ENCODE measurements at places on chromosomes 1 and 21.
A peak's percentile ranks its signal among the peaks of the same experiment; 100 is the strongest.

- no peak for DNase-seq
Measured at GRCh38 chr1:19013826-19014548, 57.5 kb upstream of the IFFO2 start.

- peak; percentile 97 for DNase-seq
Measured at GRCh38 chr1:205301205-205301821, 20.2 kb downstream of the NUAK2 start.

DNA sequence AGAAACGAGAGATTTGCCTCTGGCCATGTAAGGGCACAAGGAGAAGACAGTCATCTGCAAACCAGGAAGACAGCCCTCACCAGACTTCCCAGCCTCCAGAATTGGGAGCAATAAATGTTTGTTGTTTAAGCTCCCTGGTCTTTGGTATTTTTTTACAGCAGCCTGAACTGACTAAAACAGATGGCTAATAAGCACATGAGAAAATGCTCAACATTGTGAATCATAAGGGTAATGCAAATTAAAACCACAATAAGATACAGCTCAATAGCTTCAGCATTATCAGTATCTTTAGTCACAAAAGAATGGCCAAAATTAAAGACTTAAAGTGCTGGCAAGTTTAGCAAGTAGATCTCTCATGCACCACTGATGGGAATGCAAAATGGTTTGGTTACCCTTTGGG, 11.7 kb downstream of the UBE2G2 start:
- DNase-seq, result peak; percentile 58

- DNase-seq, result no peak
Measured at GRCh38 chr21:44592446-44593311, at the start of gene KRTAP10-6. KRTAP10-6 (minus strand) TSS chr21:44592505; CDS start chr21:44592484, 21 bp downstream.

- DNase-seq, result peak; percentile 39
Measured at GRCh38 chr1:228646717-228647522, 88.4 kb upstream of the RHOU start.

DNA sequence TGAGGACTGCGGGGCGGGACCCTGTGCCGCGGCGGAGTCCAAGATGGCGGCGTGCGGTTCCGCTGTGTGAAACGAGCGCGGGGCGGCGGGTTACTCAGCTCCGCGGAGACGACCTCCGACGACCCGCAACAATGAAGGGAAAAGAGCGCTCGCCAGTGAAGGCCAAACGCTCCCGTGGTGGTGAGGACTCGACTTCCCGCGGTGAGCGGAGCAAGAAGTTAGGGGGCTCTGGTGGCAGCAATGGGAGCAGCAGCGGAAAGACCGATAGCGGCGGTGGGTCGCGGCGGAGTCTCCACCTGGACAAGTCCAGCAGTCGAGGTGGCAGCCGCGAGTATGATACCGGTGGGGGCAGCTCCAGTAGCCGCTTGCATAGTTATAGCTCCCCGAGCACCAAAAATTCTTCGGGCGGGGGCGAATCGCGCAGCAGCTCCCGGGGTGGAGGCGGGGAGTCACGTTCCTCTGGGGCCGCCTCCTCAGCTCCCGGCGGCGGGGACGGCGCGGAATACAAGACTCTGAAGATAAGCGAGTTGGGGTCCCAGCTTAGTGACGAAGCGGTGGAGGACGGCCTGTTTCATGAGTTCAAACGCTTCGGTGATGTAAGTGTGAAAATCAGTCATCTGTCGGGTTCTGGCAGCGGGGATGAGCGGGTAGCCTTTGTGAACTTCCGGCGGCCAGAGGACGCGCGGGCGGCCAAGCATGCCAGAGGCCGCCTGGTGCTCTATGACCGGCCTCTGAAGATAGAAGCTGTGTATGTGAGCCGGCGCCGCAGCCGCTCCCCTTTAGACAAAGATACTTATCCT, 430 bp downstream of the RBM15 start:
- peak; percentile 54 for DNase-seq

GRCh38 chr1:35536556-35537162, 20.5 kb downstream of the KIAA0319L start:
- no peak for DNase-seq

DNA sequence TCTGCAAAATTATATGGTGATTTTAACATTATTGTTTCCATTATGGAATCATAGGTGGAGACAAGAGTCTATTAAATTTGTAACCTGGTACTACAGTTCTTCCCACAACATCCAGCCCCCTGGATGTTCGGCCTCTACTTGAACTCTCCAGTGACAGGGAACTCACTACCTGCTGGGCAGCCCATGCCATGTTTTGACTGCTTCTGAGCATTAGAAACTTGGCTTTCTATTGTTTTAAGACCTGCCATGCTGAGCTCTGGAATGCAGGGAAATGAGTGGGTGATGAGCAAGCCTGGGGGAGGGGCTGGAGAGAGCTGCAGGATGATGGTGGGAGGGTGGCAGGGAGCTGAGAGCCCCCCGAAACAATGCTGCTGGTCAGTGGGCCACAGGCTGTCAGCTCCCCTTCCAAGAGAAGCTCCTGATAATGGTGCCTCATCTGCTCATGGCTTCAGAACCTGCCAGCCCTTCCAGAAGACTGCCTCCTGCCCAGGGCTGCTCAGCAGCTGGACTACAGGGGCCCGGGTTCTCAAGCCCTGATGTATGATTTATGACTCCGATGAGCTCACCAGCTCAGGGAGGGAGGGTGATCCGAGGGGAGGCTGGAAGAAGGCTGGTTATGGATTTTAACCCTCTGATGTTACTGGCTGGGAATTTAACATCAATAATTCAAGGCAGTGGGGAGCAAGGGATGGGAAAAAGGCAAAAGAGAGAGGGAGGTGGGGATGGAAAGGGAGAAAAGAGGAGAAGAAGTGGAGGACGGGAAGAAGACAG, 205.0 kb downstream of the HIVEP3 start:
- DNase-seq, result peak; percentile 92

GRCh38 chr1:1264026-1264425, 9.6 kb downstream of the UBE2J2 start:
- DNase-seq, result peak; percentile 61

DNA sequence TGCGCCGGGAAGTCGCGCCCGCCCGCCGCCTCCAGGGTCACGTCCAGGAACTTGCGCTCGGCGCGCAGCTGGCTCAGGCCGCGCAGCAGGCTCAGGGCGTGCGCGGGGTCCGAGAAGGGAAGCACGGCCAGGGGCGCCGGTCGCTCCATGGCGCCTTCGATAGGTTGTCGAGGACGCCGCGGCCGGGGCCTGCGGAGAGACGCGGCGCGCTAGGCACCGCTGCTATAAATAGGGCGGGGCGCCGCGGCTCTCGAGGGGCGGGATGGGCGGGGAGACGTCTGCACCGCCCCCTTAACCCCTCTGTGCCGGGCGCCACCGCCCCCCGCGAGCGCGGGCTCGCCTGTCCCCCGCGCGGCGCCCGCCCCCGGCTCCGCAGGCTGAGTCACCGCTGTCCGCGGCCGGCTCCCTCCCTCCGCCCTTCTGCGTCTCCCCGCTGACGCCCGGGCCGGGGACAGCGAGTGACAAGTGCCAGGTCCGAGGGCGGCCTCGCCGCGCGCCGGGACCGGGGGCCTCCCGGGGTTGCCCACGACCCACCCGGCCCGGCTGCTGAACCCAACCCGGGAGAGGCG, at the start of gene KLHL21:
TSS of gene KLHL21 (minus strand) at position 201 of the 569 bp plus-strand sequence. CDS start at position 149, 52 bp downstream.
- peak; percentile 86 for DNase-seq

DNA sequence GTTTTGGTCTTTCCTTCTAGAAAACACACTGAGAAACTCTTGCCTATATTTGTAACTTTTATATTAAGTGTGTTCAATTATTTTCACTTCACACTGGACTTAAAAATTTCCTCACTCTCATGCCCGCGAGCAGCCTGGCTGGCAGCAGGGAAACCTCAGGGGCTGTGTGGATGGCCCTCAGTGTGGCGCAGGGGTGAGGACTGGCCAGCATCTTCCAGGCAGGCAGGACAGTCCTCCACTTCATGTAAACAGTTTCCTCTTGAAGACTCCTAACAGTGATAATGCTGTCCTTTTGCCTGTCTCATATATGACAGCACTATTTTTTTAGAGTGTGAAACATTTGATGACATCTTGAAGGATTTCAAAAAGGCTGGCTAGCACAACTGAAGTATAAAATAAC, 618.6 kb downstream of the KIF26B start:
- DNase-seq, result no peak

- DNase-seq, result peak; percentile 27
Measured at GRCh38 chr1:59553371-59553770, 256.5 kb downstream of the FGGY start.

- no peak for DNase-seq
Measured at GRCh38 chr1:49694251-49694827, 329.4 kb downstream of the AGBL4 start.

GRCh38 chr1:31987135-31987619, 26.5 kb upstream of the KHDRBS1 start:
- DNase-seq, result no peak

DNA sequence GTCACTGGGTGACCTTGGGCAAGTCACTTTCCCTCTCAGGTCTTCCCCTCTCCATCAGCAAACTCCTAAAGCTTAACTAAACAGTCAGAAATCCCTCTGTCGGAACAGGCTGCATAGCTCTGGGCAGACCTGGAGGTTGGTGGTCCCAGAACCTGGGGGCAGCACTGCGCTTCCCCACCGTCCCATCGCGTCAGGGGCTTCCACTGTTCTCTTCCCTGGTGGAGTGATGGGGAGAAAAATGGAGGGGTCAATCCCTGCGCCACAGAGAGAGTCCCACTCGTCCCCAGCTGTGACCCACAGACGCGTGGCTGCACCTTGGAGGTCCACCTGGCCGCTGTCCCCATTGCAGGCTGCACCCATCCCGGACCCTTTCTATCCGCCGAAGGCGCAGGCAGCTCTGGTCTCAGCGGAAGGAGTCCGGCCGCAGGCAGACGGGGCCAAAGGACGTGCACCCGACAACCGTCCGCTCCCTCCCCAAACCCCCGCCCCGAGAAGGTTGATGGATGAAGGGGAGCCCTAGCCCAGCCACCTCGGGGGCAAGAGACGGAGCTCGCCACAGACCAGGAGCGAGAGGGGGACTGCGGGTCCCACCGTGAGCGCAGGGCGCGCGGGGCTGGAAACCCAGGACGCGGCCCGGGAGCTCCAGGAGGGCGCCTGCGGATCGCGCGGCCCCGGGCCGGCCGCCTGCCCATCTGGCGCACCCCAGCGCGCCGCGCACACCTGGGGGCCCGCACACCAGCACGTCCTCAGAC, 588 bp upstream of the WNT3A start:
- DNase-seq, result no peak

- DNase-seq, result peak; percentile 10
Measured at GRCh38 chr1:194159941-194160340, 973.5 kb upstream of the B3GALT2 start.

DNA sequence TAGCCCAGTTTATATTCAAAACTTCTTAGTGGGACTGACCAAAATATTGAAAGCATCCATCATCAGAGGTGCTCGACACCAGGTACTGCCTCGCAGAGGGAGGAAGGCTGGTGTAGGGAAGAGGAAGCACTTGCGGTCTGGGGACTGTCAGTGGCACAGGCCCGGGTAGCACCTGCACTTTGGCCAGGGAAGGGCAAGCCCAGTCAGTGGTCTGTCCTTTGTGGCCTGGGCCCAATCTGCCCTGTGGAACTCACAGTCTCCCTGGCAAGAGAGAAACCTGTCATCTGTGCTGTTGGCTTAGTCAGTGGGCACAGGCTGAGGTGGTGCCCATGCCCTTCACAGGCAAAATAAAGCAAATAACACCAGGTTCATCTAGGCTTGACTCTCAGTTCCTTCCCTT, 77.4 kb downstream of the SYT6 start:
- DNase-seq, result no peak

GRCh38 chr1:42981255-42981805, 22.7 kb upstream of the SLC2A1 start:
- DNase-seq, result no peak

DNA sequence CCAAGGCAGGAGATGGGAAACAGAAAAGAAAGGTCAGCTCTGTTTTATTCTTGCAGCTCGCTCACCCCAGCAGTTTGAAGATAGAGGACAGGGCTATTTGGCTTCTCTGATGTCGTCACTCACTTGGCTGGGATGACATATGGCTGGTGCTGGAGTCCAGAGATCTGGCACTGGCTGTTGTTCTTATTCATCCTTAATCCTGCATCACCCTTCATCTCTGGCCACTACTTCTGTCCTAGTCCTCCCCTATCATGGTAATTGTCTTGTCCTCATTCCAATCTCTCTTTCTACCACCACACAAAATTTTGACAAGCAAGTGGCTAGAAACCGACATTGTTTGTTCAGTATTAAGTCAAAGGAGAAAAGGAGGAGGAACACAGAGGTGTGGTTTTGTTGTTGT, 103.8 kb upstream of the PDE4B start:
- DNase-seq, result no peak

GRCh38 chr1:1169429-1170214, 4.1 kb upstream of the TTLL10 start:
- no peak for DNase-seq

DNA sequence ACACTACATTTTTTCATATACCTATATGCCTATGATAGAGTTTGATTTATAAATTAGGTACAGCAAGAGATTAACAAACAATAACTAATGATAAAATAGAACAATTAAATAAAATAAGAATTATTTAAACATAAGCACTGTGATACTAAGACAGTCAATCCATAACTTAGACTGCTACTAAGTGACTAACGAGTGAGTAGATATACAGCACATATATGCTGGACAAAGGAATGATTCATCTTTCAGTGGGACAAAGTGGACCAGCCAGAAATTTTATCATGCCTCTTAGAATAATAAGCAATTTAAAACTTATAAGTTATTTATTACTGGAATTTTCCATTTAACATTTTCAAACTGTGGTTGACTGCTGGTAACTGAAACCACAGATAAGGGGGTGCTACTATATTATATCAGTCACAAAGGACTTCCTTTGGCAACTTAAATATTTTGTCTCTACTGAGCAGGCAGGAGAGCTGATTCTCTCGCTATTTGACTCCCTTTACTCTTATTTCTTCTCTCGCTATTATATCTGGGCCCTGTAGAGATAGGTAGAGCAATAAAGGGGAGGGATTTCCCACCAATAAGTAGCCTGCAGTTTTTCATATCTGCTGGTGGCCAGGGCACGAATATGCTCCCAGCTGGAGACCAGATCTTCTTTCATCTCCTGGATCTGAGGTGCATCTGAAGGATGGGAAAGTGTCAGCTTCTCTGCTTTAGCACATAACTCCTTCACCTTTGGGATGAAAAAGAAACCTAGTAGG, 10.8 kb downstream of the SPTA1 start:
- DNase-seq, result no peak

DNA sequence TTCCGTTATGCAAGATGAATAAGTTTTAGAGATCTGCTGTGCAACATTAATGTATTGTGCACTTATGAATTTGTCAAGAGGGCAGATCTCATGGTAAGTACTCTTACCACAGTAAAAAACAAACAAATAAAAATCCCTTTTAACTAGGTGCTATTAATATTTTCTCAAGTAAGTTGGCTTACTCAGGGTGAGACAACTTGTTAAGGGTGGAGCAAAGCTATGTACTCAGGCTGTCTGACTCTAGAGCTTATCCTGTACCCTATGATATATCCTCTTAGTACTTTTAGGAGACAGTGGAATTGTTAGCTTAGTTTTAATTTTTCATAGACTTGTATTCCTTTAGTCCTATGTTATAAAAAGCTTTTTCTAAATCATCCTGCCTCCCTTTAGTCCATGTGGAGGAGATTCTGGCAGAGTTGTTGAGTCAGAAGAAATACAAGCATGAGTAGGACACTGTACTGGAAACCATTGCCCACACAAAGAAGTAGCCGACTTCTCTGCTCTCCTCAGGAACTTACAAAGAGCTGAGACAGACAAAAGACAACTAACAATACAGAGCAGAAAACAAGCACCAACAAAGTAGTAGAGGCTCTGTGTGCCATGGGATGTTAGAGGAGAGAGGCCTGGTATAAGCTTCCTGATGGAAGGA, 49.2 kb downstream of the S1PR1 start:
- no peak for DNase-seq
